Bronchial epithelial cell (primary cell): ENCODE measurements at places on chromosomes 6 and 20. TPM values are rescaled to one million over a fixed set of nuclear protein-coding genes. Genes with fewer than 3 reads are reported as not detected.
A peak's percentile ranks its signal among the peaks of the same experiment; 100 is the strongest.

DNA sequence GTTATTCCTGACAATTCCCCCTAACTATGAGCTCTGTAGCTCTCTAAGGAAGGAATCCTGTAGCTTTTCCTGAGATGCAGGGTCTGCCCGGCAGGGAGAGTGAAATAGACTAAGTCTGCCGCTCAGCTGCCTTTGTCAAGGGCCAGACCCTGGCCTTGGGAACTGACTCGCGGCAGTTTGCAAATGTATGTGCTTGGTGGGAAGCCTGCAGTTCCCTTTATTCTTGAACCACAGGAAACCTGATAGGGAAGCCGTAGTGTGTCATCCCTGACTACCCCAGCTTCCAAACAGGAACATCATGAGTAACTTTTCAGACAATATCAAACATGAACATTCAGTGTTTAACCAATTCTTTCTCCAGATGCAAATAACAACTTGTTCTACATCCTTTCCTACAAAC lies 78.7 kb upstream of the IFNGR1 start:
- DNase-seq = peak; percentile 93

Gene MACROD2
- 1.6 and 1.7 TPM in 2 replicates for total RNA-seq

Gene GMPR
- 0.26 and 0.53 TPM in 2 replicates for total RNA-seq

GRCh38 chr20:2914160-2914559 lies 40.9 kb downstream of the PTPRA start:
- DNase-seq = peak; percentile 29

Gene C20orf202
- not detected in 2 replicates for total RNA-seq

- no peak for DNase-seq
These were observed 401.8 kb downstream of the PREX1 start for GRCh38 chr20:48425817-48426612.

Gene TNFRSF21
- 39.9 and 42.4 TPM in 2 replicates for total RNA-seq

Gene LTB
- not detected in 2 replicates for total RNA-seq

Gene ASIP
- not detected in 2 replicates for total RNA-seq

DNA sequence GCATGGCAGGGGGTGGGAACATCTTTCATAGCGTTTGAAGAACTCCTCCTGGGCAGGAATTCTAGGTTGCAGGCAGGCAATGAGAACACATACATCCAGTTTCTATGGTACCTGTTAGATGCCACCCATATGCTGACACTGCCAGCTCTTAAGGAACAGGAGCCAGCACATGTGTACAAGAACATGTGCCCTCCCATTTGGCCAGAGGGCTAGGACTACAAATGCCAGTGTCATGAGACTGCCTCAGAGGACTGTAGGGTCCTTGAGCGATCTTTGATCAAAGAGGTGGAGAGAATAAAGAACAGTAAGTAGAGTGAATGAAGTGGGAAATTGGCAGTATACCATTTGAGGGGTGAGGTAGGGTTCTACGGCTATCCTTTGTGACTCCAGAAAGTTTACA lies 45.8 kb downstream of the GCLC start:
- DNase-seq = no peak

DNA sequence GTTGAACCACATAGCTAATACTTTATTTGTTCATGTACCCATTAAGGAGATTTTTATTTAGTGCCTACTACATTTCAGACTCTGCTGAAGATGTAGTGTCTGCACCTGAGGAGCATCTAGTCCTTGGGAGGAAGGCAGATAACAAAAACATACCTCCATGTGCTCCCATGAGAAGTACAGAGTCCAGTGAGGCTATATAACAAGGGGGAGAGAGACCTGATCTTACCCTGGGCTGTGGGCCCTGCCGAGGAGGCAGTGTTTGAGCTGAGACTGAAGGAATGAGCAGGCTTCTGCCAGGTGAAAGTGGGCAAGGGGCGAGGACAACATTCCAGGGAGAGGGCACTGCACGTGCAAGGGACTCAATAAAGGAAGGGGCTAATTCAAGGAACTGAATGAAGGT lies 12.1 kb downstream of the MANBAL start:
- no peak for DNase-seq

Gene CMTR1
- total RNA-seq = 15.8 and 22.1 TPM in 2 replicates

DNA sequence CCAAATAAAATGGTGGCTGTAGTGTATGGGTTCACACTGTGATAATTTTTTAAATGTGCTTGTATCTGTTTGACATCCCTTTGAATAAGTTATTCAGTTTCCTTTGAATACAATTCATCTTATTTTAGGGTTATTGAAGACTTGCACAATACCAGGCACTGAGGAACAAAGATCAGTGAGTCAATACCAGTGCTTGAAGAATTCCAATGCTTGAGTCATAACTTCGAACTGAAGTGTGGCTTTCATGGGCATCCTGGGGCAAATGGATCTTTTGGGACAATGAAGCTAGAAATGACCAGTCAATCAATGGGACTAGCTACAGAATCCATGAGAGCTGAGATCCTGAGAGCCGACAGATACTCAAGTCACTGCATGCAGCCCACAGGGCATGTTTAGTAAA lies 349.9 kb upstream of the FLRT3 start:
- peak; percentile 87 for DNase-seq

- peak; percentile 50 for DNase-seq
These were observed 646 bp downstream of the RPS6KA2 start for GRCh38 chr6:166626177-166627032.

DNA sequence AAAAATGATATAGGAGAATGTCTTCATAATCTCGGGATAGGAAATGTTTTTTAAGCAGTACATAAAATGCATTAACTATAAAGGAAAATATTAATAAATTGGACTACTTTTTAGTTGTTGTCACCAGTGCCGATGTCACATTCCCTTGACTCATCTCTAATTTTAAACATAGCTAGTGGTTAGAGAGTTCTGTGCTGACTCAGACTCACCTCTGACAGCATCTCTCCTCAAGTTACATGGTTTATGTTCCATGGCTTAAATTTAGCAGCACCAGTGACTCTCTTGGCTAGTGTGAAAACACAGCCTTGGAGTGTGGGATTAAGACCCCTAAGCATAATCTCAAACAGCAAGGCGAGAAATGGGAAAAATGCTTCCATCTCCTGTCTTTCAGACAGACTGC lies 311.8 kb upstream of the MMS22L start:
- DNase-seq = peak; percentile 13

GRCh38 chr20:4192378-4193068 lies 177.2 kb upstream of the RNF24 start:
- peak; percentile 87 for DNase-seq
